NCI-H2029 (cell line): ENCODE measurements at places on chromosomes 4 and X.
A peak's percentile ranks its signal among the peaks of the same experiment; 100 is the strongest.

- DNase-seq: no peak
Measured at GRCh38 chr4:141647966-141648365, 11.6 kb downstream of the IL15 start.

DNA sequence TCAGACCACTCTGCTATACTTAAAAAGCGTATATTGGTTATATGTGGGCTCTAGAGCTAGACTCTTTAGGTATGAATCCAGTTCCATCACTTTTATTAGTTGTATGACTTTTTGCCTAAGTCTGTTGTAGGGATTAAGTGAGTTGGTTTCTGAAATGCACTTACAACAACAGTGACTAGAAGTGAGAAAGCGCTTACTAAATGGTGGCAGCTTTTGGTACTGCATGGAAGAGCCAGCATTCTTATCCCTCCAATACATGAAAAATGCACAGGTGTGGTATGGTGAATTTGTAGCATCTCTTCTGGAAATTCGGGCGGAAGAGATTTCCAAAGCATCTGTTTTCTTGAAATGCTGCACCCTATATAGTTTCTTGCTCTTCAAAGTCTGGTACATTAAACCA lies 117.1 kb downstream of the SPANXA1 start:
- no peak for DNase-seq

- peak; percentile 17 for DNase-seq
Measured at GRCh38 chr4:825971-826330, at the start of gene CPLX1. Gene CPLX1 (minus strand): TSS chr4:826129. CDS start chr4:824522, 1,607 bp downstream.

DNA sequence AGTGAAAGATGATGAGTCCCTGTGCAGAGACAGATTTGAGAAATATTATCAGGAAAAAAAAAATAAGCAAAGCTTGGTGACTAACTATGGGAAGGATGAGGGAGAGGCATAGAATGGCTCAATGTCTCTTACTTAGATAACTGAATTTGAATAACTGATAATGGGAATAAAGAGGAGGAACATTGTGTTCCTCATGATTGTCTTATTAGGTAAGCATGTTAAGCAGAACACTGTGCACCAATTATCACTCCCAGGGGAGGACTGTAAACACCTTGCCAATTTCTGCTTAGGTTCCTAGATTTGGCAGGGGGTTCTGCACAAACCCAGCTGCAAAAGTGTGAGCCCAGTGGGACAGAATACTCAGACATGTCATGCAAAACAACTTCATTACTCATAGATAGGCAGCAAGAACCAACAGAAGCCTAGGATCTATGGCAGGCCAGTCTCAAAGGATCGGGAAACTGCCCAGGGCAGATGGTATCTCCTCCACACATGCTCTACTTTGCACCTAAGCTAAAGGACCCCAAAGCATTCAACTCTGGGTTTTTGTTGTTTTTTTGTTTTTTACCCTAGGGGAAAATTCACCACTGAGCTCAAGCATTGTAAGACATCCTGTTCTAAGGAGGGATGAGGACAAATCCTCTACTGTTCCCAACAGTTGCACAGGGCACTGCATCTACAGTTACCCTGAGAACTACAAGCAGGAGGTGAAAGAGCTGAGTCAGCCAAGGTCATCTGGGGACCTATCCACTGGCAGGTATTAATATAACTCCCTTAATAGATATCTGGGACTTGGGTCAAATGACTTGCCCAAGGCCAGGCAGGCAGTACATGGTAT lies 907.0 kb downstream of the RAPGEF2 start:
- DNase-seq: no peak

- DNase-seq: no peak
Measured at GRCh38 chr4:175271010-175271630, 353.0 kb downstream of the ADAM29 start.
